Epithelial cell of proximal tubule (primary cell): ENCODE measurements at places on chromosomes 5 and 9. TPM values are rescaled to one million over a fixed set of nuclear protein-coding genes. Genes with fewer than 3 reads are reported as not detected.

PLAC8L1 gene
- 0.58 TPM in 1 of 2 replicates, not detected in the other for total RNA-seq

DNA sequence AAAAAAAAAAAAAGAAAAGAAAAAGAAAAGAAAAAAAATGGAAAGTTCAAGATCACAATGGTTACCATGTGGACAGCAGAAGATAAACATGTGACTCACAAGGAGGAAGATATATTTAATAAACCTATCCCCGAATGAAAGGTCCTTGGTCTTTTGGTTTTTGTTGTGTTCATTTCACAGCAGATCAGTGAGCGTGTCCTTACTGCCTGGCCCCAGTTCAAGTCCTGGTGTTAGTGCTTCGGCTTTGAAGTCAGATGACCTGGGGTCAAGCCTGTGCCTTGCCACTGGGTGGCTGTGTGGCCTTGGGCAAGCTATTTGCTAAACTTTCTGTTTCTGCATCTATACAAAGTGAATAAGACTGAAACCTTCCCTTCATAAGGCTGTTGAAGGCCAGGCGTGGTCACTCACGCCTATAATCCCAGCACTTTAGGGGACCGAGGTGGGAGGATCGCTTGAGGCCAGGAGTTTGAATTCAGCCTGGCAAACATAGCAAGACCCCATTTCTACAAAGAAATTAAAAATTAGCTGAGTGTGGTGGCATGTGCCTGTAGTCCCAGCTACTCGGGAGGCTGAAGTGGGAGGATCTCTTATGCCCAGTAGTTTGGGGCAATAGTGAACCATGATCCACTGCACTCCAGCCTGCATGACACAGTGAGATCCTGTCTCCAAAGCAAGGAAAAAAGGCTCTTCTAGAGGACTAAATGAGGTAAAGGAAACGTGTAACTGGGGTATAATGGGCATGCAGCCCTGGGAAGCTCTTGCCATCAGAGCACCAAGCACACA lies 94.5 kb upstream of the SPATA31D4 start:
- DNase-seq, result peak; percentile 60

TMOD1 gene
- 0.14 and 0.98 TPM in 2 replicates for total RNA-seq

GRCh38 chr5:65914641-65915196 lies 11.7 kb upstream of the ERBIN start:
- no peak for DNase-seq

CDH18 gene
- total RNA-seq, result not detected in 2 replicates

- no peak for DNase-seq
Measured at GRCh38 chr9:82604947-82605656, 457.8 kb downstream of the RASEF start.

DNA sequence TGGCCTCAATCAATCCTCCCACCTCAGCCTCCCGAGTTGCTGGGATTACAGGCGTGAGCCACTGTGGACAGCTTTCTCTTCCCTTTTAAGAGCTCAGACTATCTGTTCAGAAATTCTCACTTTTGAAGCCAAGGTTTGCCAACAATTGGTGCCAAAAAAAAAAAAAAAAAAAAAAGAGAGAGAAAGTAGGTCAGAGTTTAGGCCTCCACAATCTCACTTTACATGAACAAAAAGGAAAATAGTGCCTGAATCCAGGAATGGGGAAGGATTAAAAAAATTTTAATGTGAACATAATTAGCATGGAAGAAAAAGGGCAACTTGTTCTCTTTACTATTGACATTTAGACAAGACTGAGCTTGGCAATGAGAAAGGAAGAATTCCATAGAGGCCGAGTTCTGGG lies 94.1 kb downstream of the NSG2 start:
- no peak for DNase-seq

DNA sequence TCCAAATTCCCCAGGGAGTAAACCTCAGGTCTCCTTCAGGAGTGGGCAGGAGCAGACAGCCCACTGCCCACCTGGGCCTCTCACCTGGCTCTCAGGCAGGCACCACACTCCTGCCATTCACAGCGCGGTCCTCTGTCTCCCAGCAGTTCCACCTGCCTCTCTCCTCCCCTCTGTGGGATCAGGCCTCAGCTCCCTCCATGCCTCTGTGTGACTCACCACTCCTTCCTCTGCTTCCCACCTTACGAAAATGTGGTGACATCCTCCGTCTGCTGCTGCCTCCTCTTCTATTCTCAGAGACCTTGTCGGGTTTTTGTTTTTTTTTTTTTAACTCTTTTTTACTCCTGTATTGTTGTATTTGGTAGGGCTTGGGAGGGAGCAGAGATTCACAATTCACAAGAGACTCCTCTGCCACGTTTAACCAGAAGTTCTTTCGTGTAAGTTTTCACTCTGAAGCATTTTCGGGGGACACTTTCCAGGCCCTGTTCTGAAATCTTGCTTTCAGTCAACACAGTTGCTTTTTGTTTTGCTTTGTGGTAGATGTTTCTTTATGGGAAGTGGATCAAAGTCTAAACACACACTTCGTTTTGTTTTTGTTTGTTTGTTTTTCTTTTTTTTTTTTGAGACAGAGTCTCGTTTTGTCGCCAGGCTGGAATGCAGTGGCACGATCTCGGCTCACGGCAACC lies 21.1 kb upstream of the CDKN2AIPNL start:
- DNase-seq, result no peak

GRCh38 chr5:178378527-178379484 lies 146.2 kb upstream of the PHYKPL start:
- no peak for DNase-seq

DNA sequence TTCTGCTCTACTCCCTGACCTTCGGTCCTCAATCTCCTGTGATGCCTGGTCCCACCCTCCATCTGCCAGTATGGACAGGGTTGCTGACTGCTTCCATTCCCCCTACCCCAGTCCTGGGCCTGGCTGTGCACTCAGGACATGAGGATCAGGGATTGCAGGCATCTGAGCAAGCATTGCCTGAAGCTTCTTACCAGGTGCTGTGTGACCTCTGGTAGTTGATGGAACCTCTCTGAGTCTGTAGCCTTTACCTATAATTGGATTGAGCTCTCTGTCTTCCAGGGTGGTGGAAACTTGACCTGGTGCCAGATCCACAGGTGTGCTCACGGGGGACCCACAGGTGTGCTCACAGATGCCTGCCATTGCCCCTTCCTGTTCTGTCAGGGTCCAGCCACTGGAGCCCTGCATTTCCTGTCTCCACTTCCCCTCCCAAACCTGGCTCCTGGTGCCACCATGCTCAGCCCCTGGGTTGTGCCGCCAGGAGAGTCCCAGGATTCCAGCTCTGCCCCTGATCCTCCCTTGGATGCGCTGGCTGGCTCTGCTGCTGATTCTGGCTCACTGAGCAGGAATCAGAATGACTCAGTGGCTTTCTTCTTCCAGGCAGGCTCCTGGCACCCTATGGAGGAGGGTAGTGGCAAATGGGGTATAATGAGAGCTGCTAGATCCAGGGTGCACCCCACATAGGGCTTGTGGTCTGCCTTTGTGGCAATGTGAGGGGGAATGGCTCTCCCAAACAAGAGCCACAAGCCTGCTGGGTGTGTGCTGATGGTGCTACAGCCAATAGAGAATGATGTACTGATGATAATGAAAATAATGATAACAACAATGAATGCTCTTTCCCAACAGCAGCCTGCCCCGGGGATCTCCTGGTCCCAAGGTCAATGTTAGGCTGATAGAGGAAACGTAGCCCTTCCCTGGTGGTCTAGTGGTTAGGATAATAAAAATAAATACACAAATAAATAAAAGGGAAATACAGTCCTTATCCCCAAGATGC lies 35.2 kb upstream of the PSD2 start:
- no peak for DNase-seq

- no peak for DNase-seq
Measured at GRCh38 chr5:137622850-137623249, 113.0 kb downstream of the KLHL3 start.

- DNase-seq, result no peak
Measured at GRCh38 chr5:20605732-20606525, 617.9 kb upstream of the CDH18 start.

PCDHGA3 gene
- 0.36 and 0.52 TPM in 2 replicates for total RNA-seq

PCDHB6 gene
- not detected in 2 replicates for total RNA-seq

- DNase-seq, result no peak
Measured at GRCh38 chr5:4905674-4906520, 234.2 kb upstream of the ADAMTS16 start.

DNA sequence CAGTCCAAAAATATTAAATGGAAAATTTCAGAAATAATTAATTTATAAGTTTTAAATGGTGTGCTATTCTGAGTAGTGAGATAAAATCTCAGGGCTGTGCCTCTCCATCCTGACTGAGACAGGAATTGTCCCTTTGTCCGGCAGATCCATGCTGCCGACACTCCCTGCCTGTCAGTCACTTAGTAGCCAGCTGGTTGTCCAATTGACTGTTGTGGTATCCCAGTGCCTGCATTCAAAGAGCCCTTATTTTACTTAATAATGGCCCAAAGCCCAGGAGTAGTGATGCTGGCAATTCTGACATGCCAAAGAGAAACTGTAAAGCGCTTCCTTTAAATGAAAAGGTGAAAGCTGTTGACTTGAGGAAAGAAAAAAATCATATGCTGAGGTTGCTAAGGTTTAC lies 157.5 kb downstream of the ENC1 start:
- DNase-seq, result no peak

GRCh38 chr9:22158271-22158670 lies 149.2 kb upstream of the CDKN2B start:
- no peak for DNase-seq

GRCh38 chr5:133205204-133205603 lies 153.4 kb downstream of the HSPA4 start:
- DNase-seq, result no peak

MEF2C gene
- 1.6 and 6.3 TPM in 2 replicates for total RNA-seq

DNA sequence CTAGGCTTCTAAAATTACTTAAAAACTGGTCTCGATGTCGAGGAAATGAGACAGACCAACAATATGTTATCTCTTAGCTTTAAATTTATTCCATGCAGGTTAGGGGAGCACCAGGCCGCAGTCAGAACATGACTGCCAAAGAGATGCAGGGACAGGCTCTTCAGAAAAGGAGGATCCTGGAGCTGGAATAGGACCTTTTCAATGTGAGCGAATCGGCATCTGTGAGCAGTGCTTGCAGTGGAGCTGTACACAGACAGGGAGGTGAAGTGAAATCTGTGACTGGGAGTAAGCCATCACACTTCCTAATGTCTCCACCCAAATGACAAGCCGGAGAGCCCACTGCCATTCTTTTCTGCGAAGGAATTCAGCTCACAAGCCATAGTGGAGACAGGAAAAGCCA lies 78.2 kb downstream of the EFNA5 start:
- no peak for DNase-seq

DOLK gene
- total RNA-seq, result 12.7 and 26.1 TPM in 2 replicates

WHRN gene
- total RNA-seq, result 1.7 and 5.2 TPM in 2 replicates

- no peak for DNase-seq
Measured at GRCh38 chr5:87136096-87136495, 131.6 kb upstream of the RASA1 start.

DNA sequence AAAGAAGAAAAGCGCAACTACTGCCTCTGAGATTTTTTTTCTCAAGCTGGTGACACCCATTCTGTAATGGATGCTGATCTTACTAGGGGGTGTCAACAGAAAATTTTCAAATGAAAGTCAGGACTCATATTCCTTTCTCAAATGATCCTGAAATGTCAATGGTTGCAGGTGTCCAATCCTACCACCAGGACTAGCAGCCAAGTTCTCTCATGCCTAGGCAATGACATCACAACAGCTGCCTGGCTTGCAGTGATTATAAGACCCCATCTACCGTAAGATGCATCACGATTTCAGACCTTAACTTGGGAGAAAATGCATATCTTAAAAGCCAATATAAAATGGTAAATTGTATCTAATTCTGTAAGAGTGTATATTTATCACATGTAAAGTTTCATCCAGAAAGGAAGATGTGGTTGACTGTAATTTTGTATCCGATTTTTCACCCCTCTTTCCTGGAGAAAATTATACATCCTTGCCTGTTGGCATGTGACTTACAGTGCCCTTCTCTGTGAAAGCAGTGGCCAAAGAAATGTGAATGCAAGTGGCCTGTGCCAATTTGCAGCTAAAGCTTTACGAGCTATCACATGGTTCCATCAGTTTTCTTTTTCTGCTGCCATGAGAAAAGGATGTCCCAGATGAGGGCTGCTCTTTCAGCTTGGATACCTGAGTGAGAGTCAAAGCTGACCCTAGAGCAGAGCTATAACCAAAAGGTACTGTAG lies 104.4 kb downstream of the DENND1A start:
- no peak for DNase-seq

- no peak for DNase-seq
Measured at GRCh38 chr5:143448518-143448917, 45.0 kb upstream of the NR3C1 start.

PRR16 gene
- 0.23 and 0.94 TPM in 2 replicates for total RNA-seq

DNA sequence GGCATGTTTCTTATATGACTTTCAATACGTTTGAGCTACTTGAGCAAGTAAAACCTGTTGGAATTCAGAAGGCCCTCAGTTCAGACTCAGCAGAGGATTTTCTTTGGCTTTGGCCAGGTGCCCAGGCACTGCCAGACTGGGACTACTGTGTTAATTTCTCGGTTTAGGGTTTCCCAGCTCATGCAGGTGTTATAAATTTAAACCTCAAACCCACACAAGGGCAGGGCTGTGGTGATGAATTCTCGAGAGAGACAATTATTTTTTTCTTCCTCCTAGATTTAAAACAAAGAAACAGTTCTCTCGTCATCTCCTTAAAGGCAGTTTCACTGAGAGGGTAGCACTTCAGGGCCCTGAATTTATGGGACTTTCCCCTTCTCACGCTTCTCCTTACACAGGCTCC lies 406.0 kb upstream of the PIK3R1 start:
- DNase-seq, result no peak

- DNase-seq, result peak; percentile 64
Measured at GRCh38 chr5:173472164-173472563, 143.9 kb upstream of the STC2 start.

DNA sequence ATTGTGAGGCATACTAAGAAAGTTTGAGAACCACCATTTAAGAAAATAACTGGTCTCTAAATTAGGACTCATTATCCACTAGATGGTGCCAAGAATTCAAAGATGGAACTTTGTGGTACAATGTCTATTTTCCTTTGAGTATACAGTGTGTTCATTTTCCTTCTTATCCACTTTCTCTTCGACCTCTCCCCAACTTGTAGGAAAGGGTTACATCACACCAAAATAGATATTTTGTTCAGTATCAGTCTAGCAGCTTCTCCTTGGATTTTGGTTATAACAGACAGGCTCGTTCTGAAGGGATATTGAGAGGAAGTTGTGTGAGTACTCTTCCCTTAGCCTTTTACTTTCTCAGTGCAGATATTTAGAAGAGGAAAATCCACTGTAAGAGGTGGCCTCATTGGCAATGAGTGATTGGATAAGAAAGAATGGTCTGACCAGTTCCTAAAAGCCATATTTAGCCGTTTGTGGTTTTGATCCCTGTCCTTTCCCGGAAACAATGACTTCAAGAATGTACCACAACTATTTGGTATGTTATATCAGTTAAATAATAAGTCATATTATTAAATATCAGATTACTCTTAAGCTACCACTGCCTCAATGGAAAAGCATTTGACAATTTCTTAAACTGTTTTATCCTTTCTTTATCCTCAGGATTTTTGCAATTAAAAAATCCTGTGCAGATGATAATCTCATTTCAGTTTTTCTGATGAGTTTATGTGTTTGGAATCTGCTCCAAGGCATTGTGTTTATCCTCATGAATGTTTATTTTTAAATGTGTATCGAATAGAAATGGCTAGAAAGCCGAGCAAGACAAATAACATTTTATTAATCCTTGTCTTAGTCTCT lies 69.0 kb upstream of the GRAMD2B start:
- DNase-seq, result peak; percentile 73

- DNase-seq, result no peak
Measured at GRCh38 chr9:69760278-69760610, 433 bp upstream of the PTAR1 start.

TNFAIP8 gene
- 60.9 and 84.9 TPM in 2 replicates for total RNA-seq

KIAA0825 gene
- total RNA-seq, result 0.87 and 0.92 TPM in 2 replicates

SLCO6A1 gene
- total RNA-seq, result not detected in 2 replicates

FEM1C gene
- 11.0 and 14.4 TPM in 2 replicates for total RNA-seq
